ENCODE measurements at places on chromosomes 7 and 10.

GRCh38 chr7:95596198-95597063, at the start of gene PDK4:
TSS of gene PDK4 (minus strand) at chr7:95596516. CDS start at chr7:95596293, 223 bp downstream.
- peak; percentile 34 for DNase-seq

- peak; percentile 53 for DNase-seq
These were observed 52.7 kb upstream of the SLC29A3 start for GRCh38 chr10:71266147-71266917.

GRCh38 chr10:100534726-100535125, 1.0 kb upstream of the HIF1AN start:
- DNase-seq = no peak

- DNase-seq = no peak
These were observed 654.6 kb downstream of the TNS3 start for GRCh38 chr7:46927131-46927810.

GRCh38 chr10:2620827-2621521, 446.4 kb upstream of the PFKP start:
- no peak for DNase-seq

DNA sequence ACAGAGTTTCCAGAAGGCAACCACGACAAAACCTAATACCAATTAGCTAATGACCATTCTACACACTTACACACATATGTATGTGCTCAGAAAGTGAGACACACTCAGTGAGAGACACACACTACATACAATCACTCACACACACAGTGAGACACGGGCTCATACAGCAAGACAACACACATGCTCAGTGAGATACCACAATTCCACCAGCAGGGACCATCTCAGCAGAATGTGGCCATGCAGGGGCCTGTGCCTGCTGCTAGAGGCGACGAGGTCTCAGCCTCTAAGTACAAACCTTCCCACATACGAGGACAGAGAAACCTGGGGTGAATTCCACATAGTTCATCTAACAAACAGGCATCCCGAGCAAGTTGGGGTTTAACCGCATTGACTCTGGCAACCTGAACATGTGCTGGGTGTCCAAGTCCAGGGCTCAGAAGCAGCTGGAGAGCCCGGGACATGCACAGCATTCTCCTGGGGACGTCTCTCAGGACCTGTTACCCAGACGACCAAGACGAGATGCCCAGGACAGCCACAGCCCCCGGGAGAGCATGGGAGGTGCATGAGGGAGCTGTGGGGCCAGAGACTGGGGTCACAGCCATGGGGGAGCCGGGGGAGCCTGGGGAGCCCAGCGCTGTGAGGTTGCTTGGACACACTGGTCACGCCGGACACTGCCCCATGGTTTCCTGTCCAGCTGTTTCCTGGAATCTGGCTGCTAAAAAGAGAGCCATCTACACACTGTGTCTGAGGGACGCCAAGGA, 523.6 kb downstream of the PTPRN2 start:
- DNase-seq = no peak

GRCh38 chr10:91049296-91049987, 128.6 kb upstream of the ANKRD1 start:
- no peak for DNase-seq
